ENCODE measurements at places on chromosomes 6 and 20.

DNA sequence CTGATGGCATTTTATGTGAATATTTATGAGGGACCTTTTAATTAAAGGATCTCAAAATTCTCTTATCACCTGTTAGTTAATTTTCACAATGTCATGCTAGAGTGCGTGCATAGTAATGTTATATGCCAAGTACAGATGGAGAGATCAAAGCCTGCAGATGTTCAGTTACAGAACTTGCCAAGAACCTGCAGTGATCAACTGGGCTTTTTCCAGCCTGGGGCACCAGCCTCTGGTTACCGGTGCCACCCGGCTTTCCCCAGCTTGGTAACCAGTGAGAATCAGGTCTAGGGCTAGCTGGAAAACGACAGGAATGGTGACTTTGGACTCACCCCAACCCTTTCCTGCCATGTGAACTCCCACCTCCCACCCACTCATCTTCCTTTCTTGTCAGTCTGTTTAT, 91.8 kb downstream of the CAP2 start:
- DNase-seq, result no peak

GRCh38 chr6:132812756-132813172, 1.6 kb upstream of the RPS12 start:
- no peak for DNase-seq

DNA sequence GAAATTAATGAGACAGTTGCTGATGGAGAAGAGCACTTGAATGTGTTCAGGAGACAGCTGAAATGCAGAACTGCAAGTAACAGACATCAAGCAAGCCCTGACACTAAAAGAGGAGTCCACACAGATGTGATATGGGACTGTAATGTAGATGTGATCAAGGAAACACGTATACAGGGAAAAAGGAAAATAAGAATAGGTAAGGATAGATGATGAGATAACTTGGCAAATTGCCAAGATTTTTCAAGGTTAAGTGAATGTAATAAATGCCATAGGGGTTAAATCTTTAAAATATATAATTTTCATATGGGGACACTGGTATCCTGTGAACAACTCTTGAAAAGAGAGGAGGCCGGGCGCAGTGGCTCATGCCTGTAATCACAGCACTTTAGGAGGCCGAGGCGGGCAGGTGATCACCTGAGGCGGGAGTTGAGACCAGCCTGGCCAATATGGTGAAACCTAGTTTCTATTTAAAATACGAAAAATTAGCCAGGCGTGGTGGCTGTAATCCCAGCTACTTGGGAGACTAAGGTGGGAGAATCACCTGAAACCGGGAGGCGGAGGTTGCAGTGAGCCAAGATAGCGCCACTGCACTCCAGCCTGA, 7.2 kb upstream of the SNX14 start:
- no peak for DNase-seq

DNA sequence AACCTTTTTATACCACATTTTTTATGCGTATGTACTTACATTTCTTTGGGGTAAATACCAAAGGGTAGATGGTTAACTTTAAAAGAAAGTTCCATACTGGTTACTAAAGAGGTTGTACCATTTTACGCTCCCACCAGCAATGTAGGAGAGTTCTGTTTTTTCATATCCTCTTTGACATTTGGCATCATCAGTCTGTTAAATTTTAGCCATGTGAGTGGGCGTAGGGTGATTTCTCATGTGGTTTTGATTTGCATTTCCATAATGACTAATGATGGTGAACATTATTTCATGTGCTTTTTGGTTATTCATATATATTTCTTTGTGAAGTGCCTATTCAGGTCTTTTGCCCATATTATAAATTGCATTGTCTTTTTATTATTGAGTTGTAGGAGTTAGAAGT, 194.2 kb downstream of the PRL start:
- no peak for DNase-seq

GRCh38 chr6:41200901-41201763, at the start of gene TREML2:
TSS of gene TREML2 (minus strand) at chr6:41201149. CDS start at chr6:41201008, 141 bp downstream.
- DNase-seq, result peak; percentile 74

GRCh38 chr20:63101781-63102720, 95.3 kb upstream of the BHLHE23 start:
- DNase-seq, result peak; percentile 33

- DNase-seq, result peak; percentile 10
Observed at GRCh38 chr6:83514866-83515466, 2.6 kb downstream of the PRSS35 start.

GRCh38 chr20:39897058-39897457, 792.0 kb downstream of the MAFB start:
- DNase-seq, result no peak

- no peak for DNase-seq
Observed at GRCh38 chr6:155026022-155026705, 31.0 kb downstream of the TIAM2 start.

- no peak for DNase-seq
Observed at GRCh38 chr6:119879731-119880130, 530.2 kb upstream of the MAN1A1 start.

DNA sequence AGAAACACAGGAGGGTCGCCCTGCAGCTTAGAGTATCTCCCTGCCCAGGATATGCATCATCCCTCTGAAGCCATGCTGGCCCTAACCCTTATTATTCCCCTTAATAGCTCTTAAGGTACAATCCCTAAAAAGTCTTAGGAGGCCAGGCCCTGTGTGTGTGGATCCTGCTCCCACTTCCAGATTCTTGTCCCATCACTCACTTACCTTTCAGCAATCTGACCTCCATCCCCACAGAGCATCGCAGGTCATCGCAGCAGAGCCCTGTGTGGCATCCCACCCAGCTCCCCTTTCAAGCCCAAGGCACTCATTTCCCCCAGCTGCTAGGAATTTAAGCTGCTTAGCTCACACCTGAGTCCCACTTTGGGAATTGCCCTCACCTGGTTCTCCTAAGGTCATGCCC, 223.8 kb upstream of the SMLR1 start:
- no peak for DNase-seq

DNA sequence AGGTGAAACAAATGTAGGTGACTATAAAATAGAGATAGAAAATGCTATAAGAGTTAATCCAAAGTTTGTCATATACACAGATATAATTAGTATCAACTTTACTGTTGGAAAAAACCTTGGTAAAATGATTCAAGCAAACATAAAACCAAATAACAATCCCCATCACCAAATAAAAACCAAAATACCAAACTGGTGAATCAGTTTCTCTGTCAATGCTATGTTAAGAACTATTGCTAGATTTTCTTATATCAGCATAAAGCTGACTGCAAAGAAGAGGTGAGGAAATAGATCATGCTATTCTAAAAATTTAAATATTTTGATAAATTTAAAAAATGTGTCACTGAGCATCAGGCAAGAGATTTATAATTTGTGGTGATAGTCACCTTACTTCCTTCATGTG, 658.4 kb downstream of the PHF3 start:
- no peak for DNase-seq

DNA sequence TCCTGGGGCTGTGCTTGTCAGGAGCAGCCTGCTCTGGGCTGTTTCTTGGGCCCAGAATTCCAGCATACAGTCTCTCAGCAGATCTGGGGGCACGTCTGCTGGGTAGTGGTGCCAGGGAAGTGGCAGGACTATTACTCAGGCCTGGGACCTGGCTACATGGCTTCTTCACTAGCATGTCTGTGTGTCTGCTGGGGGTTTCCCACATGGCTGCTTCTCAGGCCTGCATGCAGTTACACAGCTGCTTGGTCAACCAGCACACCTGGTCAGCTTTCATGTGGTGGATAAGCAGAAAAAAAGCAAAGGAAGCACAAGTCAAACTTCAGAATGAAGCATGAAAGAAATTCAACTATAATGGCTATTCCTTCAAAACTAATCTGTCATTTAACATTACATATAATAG, 316.2 kb upstream of the NOX3 start:
- no peak for DNase-seq

DNA sequence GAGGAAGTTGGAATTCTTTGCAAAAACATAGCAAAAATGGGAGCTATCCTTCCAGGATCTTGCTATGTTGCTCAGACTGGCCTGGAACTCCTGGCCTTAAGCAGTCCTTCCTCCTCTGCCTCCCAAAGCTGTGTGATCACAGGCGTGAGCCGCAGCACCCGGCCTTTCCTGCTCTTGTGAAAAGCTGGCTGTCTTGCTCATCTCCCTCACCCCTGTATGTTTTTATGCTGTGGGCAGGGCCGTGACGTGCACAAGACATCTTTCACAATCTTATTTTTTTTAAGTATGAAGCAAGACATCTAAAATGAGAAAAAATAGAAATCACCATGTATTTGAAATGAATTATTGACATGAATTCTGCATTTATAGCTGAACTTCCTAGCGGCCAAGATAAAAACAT, 110.4 kb downstream of the SAMD5 start:
- no peak for DNase-seq

DNA sequence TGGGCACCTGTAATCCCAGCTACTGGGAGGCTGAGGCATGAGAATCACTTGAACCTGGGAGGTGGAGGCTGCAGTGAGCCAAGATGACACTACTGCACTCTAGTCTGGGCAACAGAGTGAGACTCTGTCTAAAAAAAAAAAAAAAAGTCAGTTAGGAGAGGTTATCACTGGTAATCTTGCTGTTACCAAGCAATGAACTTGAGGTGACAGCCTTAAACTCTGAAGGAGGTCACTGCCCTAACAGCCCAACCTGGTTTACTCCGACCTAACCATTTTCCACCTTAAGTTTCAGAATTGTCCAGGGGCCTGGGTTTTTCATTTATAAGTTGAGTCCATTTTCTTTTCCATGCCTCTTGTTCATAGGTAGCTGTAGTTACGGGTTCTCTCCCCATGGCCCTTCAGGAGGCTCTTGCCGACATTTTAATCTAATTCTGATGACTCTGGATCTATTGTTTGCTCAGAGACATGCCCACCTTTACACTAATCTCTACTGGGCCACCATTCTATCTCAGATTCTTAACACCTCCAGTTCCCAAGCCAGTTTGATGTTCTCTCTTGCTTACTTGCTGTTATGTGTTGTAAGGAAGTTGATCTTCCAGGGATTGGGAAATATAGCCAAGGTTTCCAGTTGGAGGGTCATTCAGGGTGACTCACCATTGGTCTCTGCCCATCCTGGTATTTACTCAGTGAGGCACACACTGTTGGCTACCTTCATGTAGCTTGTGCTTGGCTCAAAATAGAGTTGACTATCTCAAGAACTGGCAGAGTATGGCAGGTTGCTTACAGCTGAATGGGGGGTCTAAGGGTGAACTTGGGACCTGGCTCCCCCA, 29.1 kb downstream of the SHLD1 start:
- no peak for DNase-seq

DNA sequence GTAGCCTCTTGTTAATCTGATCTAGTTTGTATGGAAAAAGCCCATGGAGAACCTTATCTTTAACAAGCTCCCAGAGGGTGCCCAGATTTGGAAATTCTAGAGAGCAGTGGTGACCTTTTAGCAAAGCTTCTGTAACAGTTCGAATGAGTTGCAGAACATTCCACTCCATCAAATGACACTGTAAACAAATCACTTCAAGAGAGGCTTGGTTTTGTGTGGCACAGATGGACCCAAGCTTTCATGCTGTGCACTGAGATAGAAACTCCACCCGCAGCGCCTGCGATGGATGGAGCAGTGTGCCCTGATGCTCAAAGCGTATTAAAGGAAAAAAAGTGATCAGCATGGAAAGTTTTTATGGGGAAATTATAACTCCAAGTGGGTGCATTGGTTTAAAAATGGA, 55.1 kb upstream of the ISM1 start:
- no peak for DNase-seq

DNA sequence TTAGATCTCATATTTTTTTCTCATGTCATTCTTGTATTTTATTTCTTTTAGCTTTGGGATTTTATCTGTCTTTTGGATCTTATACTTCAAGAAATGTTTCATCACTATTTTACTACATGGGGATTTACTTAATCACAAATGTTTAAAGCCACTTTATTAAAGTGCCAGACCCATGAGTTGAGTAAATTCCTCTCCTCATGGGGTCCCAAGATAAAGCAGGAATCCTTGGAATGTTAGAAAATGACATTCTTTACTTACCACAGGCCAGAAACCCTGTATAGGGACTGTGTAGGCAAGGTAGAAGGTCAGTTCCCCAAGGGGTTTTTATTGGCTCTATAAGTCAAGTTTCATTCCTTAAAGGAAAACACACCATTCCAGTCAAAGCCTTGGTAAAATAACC, 28.4 kb upstream of the OR2J2 start:
- no peak for DNase-seq

- no peak for DNase-seq
Observed at GRCh38 chr6:40957616-40958492, 81.2 kb downstream of the UNC5CL start.

- DNase-seq, result peak; percentile 10
Observed at GRCh38 chr6:26536571-26537159, 1.5 kb upstream of the HMGN4 start.

GRCh38 chr6:129590408-129591022, 119.5 kb downstream of the ARHGAP18 start:
- DNase-seq, result no peak

- DNase-seq, result no peak
Observed at GRCh38 chr6:167768471-167769215, 58.1 kb upstream of the AFDN start.

DNA sequence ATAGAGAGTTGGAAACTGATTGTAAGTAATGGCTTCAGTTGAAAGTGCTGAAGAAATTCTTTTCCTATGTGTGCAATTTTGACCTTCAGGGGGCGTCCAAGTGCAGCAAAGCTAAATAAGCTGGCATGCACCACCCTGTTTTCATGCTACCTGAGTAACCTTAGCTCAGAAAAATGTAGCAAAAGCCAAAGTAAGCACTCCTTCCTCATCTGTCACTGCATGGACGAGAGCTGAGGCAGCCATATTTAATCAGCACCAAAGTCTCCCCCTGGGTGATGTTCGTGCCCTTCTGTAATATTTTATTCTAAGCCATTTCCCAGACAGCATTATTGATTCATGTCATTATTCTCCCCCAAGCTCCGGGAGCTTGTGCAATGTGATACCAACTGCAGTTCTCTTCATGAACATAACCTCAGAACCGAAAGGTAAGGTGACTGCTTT, 123.1 kb downstream of the RPS12 start:
- DNase-seq, result peak; percentile 11

DNA sequence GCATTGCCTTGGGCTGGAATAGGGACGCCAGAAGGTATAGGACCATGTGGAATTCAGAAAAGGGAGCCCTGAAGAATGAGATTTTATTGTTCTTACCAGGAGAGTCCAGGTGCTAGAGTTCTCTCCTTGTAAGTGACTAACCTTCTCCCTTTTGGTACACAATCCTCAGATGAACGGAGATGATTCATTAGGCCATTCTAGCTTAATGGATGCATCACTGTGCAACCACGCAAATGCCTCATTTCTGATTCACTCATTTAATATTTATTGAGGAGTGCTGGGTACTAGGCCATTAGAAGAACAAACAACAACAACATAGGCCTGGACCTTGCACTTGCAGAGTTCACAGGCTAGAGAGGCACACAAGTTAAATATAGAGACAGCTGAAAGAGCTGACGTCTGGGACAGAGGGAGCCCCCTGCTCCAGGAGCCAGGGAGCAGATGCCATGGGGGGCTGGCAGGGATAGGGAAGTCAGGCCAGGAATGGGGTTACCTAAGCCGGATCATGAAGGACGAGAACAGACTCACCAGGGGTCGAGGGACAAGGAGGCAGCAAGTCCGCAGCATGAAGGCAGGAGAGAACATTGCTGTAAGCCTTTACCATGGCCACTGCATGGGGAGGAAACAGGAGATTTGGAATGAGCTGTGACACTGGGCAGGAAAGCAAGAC, 179.5 kb upstream of the AKAP12 start:
- DNase-seq, result no peak

Data from germinal center (tissue), 1 donor.